AG09309 (cell line): ENCODE measurements at places on chromosomes 12 and 14.

GRCh38 chr14:59292921-59293534 is 104.6 kb downstream of the DAAM1 start:
- no peak for DNase-seq

DNA sequence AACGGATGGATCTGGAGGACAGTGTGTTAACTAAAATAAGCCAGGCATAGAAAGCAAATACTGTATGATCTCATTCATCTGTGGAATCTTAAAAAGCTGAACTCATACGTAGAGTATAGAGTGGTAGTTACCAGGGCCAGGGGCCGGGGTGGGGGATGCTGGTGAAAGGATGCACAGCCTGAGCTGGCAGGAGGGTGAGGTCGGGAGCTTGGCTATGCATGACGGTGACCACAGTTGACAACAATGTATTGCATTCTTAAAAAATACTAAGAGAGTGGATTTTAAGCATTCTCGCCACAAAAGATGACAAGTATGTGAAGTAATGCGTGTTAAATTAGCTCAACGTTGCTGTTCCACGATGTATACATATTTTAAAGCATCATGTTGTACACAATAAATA is 351.3 kb downstream of the TMEM121 start:
- no peak for DNase-seq

DNA sequence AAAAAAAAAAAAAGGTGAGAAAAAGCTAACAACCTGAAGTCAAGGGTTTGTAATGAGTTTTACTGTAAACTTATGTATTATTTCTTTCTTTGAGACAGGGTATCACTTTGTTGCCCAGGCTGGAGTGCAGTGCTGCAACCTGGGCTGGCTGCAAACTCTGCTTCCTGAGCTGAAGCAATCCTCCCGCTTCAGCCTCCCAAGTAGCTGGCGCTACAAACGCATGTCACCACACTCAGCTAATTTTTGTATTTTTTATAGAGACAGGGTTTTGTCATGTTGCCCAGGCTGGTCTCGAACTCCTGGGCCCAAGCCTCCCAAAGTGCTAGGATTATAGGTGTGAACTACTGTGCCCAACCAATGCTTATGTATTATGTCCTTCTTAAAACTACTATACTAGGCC is 9.2 kb downstream of the ATF7 start:
- DNase-seq = no peak

GRCh38 chr14:61325166-61325565 is 3.8 kb downstream of the PRKCH start:
- DNase-seq = no peak

GRCh38 chr14:101028971-101029667 is 125.6 kb upstream of the RTL1 start:
- no peak for DNase-seq

DNA sequence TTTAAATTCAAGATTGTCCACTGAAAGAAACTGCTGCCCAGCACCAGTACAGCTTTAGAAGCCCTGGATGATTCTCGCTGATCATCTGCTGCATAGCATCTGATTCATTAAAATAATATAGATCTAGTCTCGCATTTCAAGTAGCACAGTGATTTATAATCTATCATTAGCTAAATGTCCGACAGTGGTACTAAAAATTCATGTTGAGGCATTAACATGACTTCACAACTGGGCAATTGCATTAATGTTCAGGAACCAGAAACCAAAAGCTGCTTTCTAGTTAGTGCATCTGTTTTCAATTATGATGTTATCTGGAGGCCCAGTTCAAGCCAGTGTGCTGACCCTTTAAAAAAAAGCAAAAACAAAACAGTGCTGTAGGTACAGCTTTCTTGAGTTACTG is 1987.2 kb upstream of the SEL1L start:
- DNase-seq = no peak

DNA sequence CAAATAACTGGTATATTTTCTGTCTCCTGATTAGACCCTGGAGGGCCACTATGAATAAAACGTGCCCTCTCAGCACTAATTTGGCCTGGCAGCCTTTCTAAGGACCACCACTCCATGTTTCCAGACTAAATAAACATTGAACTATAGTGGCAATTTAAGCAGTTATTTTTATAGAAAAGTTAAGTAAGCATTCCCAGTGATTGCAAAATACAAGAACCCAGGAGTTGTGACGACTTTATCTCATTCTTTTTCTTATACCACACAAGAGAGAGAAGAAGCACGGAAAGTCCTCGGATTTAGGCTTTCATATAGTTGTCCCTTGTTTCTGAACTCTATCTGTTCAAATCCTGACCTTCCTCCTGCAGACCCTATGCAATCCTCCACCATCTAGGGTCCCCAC is 23.1 kb upstream of the STRAP start:
- DNase-seq = no peak

DNA sequence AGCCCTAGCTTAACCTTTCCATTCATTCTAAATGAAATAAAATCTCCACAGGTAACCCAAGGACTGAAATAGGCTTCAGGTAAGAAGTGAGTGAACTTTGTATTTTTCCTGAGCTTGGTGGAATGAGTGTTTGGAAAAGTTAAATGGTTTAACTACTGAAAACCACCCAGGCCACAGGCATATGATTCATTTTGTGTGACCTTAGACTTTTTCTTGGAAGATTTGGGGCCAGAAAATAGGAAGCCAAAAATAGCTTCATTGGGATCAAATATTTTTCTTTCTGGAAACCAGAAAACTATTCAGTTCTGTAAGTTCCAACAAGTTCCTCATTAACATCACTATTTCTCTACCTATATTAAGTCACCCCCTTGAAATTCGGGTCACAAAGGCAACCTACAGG is 212.6 kb downstream of the PCNX1 start:
- no peak for DNase-seq

GRCh38 chr12:1147821-1148220 is 156.8 kb downstream of the ERC1 start:
- no peak for DNase-seq

DNA sequence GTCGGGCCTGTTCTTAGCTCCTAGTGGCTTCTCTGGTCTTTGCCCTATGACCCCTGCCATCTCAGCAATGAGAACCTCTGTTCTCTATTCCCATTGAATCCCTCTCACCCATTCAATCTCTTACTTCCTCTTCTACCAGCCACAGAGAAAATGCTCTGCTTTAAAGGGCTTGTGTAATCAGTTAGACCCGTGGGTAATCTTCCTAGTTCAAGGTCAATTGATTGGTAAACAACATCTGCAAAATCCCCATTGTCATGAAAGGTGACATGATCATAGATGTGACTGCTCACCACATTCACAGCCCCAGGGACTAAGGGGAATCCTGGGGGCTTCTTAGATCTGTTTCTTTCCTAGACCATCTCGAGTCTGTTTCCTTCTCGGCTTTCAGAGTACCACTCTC is 7.2 kb upstream of the CCDC197 start:
- DNase-seq = no peak

DNA sequence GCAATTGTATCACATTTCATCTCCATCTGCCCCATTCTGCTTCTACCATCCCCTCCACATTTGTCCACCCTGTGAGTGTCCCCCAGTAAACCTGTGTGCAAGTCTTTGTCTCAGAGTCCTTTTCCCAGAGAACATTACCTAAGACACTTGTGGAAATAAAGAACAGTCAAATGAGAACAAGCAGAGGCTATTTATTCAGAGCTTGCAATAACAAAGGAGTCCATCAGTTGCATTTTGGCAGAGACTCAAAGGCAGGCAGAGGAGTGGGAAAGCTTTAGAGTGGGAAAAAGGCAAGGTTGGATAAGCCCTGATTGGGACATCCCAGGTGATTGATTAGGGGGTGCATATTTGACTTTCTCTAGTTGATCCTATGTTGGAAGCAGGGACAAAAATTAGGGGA is 18.2 kb upstream of the PPFIBP1 start:
- DNase-seq = no peak

DNA sequence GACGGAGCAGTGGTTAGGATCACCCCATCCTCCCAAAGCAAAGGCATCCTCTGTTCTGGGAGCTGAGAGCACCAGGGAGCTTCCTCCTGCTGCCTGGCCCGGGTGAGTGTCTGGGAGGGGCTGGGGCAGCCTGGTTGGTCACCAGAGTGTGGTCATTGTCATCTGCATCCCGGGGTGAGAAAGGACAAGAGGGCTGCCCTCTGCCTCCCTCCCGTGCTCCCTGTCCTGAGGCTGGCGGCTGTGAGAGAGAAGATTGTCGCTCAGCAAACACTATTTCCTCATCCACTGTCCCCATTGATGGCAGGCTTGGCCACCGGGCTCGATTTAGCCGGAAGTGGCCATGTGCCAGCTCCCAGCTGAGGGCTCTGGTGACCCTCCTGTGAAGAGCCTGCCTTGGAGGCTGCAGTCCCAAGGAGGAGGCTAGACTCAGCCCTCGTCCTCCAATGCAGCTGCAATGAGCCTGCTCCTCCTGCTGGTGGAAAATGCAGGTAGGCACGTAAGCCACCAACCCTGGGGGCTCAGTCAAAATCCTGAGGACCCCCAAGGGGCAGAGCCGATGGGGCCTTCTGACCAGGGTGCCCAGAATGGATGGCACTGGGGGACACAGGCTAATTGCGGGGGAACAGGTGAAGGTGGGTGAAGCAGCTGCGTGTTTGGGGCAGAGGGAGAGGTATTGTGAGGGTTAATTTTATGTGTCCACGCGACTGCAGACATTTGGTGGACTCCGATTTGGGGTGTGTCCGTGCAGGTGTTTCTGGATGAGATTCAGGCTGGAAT is 155.7 kb downstream of the KIF26A start:
- no peak for DNase-seq

- peak; percentile 10 for DNase-seq
These were observed 133.4 kb downstream of the DICER1 start for GRCh38 chr14:95023886-95024285.

GRCh38 chr12:53552361-53553327 is 45.4 kb upstream of the NPFF start:
- no peak for DNase-seq

- no peak for DNase-seq
These were observed 657 bp downstream of the METAP2 start for GRCh38 chr12:95474660-95474958.

DNA sequence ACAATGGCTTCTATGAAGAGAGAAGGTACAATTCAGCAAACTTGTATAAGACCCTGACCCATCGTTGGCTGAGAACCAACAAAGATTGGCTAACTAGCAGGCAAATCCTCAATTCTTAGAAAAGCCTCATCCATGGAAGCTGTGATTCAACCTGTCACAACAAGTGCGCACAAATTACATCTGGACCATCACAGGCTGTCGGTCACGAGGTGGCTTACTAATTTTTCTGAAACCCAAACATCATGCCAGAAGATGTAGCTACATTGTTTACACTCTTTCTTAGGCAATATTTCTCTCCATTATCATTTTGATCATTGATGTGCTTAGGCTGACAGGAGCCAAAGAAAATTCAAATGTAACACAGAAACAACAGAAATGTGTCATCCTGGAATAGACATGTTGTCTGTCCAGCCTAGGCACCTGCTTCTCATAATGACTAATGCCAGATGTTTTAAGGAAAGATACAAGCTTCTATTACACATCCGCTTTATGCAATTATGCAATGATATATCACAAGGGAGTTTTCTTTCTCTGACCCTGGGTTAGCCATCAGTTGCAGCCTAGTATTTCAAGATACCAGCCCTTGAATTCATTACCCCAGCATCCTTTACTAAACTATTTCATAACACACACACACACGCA is 92.9 kb upstream of the DIO2 start:
- peak; percentile 39 for DNase-seq

GRCh38 chr12:10052193-10052913 is 21.9 kb downstream of the CLEC9A start:
- DNase-seq = no peak

DNA sequence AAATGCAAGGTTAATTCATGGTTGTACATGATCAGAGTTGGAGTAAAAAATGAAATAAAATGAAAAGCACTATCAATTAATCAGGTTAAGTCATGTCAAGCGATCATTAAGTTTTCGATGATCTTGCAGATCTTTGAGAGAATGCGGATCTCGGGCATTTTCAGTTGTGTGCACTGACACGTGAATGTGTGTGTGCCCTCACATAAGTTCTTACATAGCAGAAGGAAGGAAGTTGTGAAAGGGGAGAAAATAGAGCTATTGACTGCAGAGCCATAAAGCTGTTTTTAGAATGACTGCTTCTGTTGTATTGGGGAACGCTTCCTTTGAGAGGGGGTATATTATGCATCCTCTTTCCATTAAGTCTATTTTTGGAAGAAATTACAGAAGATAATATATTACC is 101.3 kb downstream of the HMGA2 start:
- DNase-seq = no peak

DNA sequence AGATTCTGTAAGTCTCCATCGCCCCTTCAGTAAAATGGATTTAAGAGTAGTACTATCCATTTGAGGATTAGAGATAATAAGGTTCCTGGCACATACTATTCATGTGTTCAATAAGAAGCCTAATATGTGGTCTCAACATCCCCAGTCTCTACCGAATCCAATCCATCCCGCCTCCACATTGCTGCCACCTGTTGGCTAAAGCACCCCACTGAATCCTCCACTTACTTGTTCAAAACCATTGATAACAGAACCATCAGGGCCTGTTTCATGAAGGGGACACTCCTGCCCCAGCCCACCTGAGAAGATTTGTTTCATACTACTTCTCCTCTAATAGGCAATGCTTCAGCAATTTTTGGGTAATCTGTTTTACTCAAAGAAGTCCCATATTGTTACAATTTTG is 147.5 kb downstream of the SLC2A13 start:
- no peak for DNase-seq

GRCh38 chr12:76697849-76698248 is 66.1 kb upstream of the ZDHHC17 start:
- no peak for DNase-seq

DNA sequence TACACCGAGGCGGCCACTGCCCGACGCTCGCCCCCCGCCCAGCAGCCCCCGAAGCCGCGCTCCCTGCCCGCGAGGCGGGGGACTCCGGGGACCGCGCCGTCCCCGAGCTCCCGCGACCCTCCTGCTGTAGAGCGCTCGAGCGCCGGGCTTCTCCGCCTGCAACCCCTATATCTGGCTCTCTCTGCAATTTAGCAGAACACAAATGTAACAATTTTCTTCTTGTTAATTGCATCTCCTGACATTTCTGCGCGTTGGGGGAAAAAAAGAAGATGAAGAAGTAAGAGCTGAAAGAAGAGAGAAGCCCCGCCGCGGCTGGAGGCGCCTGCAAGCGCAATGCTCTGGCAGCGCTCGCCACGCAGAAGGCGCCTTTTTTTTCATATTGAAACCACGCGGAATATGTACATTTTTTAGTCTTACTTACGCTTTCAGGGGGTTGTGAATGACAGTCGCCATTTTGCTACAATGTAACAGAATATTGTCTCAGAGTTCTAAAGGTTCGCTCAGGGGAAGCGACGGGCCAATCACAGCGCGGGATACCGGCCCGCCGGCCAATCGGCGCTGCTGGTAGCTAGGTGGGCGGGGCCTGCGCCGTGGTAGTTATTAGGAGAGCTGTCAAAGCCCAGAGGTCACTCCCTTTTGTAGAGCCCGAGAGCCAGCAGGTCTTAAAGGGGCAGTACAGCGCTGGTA is at the start of gene DPF3:
TSS of gene DPF3 (minus strand) at position 466 of the 687 bp plus-strand sequence. CDS start at position 453, 13 bp downstream.
- peak; percentile 84 for DNase-seq

DNA sequence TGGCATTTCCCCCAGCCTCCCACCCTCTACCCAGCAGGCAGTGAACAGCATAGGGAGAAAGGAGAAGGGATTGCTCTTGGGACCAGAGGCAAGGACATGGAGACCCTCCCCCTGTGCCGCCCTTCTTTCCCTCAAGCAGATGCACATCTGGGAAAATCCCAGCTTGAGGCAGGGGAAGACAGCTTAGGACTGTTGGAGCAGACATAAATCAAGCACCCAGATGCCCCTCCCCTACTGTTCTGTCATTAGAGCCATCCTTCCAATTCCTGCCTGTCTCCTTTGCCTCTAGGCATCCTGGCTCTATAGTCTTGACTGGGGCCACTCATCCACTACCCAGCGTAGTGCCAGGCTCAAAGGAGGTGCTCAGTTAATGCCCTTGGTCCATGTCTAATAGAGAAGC is 7.5 kb upstream of the CISTR start:
- no peak for DNase-seq

GRCh38 chr14:53596853-53597525 is 359.6 kb downstream of the BMP4 start:
- DNase-seq = no peak
